ENCODE measurements at places on chromosomes 2 and 18. TPM values are rescaled to one million over a fixed set of nuclear protein-coding genes. Genes with fewer than 3 reads are reported as not detected.

FBXO41 gene
- total RNA-seq = 1.6 TPM

NEUROD1 gene
- total RNA-seq = not detected

REG1B gene
- total RNA-seq = not detected

SMYD5 gene
- total RNA-seq = 24.0 TPM

TRAPPC12 gene
- 65.0 TPM for total RNA-seq

ANKRD62 gene
- not detected for total RNA-seq

TTR gene
- not detected for total RNA-seq

MYO3B gene
- not detected for total RNA-seq

MC5R gene
- total RNA-seq = not detected

MROH2A gene
- total RNA-seq = not detected

CRIM1 gene
- 105 TPM for total RNA-seq
